ENCODE measurements at places on chromosomes 3 and 15.

GRCh38 chr15:51137880-51138430 lies 43.2 kb upstream of the TNFAIP8L3 start:
- DNase-seq = no peak

- DNase-seq = no peak
Observed at GRCh38 chr15:80609091-80609490, 86.0 kb upstream of the ABHD17C start.

DNA sequence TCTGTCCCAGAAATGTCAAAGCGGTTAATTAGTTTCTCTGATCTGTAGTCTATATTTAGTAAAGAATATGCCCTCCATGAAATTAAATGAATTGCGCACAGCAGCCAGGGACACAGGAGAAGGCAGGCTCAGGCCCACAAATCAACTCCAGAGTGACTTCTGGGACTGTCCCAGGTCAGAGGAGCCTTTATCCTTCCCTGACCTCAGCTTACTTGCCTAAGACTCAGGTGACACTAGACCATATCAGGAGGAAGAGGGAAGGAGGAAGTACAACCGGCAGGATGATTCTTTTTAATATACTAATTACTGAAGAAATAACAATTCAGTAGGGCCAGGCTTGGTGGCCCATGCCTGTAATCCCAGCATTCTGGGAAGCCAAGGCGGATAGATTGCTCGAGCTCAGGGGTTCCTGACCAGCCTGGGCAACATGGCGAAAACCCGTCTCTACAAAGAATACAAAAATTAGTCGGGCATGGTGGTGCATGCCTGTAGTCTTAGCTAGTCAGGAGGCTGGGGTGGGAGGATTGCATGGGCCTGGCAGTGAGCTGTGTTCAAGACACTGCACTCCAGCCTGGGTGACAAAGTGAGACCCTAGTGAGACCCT lies 1.8 kb upstream of the GPR15 start:
- no peak for DNase-seq

DNA sequence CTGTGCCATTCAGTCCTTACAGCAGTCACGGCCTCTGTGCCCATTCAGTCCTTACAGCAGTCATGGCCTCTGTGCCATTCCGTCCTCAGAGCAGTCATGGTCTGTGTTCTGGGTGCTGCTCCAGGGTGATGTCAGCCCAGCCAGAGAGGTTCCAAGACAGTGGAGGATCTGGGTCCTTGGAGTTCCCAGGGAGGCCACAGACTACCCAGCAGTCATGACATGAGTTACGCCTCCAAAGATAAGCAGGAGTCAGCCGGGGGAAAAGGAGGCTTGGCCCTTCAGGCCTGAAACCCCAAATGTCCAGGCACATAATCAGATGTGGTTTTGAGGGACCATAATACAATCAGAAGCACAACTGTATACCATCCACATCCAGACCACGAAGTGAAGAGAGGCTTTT lies 115.7 kb downstream of the ADAMTS17 start:
- no peak for DNase-seq

GRCh38 chr3:67474311-67474710 lies 180.1 kb downstream of the SUCLG2 start:
- DNase-seq = no peak

DNA sequence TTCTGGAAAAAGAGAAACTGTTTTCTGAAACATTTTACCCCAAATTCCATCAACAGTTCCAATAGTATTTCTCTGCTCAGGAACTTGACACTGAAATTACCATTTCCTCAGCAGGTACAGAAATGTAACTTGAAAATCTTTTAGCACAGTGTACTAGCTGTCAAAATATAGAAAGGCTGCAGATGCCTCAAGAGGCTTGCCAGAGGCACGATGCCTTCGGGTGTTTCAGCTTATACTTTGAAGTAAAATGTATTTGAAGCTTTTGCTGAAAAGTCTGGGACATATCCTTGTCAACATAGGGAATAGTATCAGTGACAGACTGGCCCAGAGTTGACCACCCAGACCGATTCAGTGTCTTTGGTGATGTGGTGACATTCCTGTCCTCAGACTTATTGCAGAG lies 154.4 kb upstream of the CHRM5 start:
- no peak for DNase-seq

GRCh38 chr15:36905908-36906307 lies 194.4 kb downstream of the MEIS2 start:
- no peak for DNase-seq

DNA sequence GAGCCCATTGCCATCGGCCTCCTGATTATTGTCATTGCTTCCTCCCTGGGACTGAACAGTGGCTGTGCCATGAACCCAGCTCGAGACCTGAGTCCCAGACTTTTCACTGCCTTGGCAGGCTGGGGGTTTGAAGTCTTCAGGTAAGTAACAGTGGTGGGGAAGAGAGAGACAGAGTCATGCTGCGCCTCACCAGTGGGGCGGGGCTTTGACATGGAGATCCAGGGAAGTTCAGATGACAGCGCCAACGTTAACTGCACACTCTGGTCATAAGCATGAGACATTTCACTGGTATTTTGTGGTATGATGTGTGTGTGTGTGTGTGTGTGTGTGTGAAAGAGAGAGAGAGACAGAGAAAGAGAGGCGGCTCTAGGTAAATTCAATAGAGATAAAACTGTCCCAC lies 41.0 kb downstream of the AQP9 start:
- DNase-seq = no peak
